Stimulated activated CD4-positive, alpha-beta T cell treated with anti-CD3 and anti-CD28 coated beads, Interleukin-2, amount 100 ng/mL, for 4 hours (primary cell): ENCODE measurements at places on chromosomes 12 and 14.

GRCh38 chr14:57725399-57726077, 140.4 kb downstream of the SLC35F4 start:
- DNase-seq = no peak

GRCh38 chr14:22641846-22642245, 2.3 kb downstream of the OR6J1 start:
- DNase-seq = no peak

DNA sequence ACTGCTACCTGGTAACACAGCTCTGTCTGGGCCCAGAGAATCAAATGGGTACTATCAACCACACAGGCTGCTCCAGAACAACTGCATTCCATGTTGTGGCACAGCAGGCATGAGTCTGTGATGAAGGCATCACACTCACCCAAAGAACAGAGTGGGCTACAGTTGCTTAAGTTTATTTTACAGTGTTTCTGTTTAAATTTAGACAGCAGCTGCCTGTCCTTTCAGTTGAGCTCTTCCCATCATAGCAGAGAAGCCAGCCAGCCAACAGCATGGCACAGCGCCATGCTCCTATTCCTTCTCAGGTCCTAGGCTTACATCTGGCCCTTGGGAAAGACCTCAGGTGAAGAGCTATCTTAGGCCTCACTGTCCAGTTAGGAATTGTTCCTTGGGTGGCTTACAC, 147.0 kb upstream of the FRMD6 start:
- no peak for DNase-seq

GRCh38 chr14:104496095-104496494, 83.5 kb upstream of the C14orf180 start:
- DNase-seq = no peak

DNA sequence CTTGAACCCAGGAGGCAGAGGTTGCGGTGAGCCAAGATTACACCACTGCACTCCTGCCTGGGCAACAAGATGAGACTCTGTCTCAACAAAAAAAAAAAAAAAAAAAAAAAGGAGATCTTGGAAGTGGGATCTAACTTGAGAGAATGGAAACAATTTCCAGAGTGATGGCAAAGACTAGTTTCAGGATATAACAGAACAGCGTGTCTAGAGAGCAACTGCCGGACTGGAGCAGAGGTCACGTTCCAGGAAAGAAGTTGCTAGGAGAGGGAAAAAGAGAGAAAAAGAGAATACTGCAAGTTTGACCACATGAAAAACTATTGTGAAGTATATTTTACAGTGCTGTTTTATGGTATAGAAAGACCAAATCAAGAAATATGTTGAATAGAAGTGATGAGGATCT, 118.0 kb downstream of the MON2 start:
- DNase-seq = no peak

DNA sequence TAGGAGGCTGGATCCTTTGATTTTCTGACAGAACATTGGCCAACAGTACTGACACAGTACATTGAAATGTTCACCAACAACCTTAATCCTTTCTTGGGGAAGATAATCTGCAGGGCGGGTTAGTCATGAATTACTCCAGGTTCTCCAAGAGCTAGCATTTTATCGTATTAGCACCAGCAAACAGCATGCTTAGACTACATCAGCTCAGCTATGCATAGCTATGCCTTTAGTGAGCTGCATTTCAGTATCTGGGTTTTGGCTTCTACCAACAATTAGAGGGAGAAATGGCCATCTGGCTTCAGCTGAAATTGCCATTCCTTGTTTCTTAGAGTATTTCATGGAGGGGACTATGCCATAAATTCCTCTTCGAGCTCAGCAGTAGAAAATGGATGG, 33.8 kb downstream of the SAMD4A start:
- no peak for DNase-seq
